ENCODE measurements at places on chromosomes 4 and X.

- no peak for DNase-seq
Observed at GRCh38 chr4:6869944-6870343, 39.7 kb upstream of the TBC1D14 start.

DNA sequence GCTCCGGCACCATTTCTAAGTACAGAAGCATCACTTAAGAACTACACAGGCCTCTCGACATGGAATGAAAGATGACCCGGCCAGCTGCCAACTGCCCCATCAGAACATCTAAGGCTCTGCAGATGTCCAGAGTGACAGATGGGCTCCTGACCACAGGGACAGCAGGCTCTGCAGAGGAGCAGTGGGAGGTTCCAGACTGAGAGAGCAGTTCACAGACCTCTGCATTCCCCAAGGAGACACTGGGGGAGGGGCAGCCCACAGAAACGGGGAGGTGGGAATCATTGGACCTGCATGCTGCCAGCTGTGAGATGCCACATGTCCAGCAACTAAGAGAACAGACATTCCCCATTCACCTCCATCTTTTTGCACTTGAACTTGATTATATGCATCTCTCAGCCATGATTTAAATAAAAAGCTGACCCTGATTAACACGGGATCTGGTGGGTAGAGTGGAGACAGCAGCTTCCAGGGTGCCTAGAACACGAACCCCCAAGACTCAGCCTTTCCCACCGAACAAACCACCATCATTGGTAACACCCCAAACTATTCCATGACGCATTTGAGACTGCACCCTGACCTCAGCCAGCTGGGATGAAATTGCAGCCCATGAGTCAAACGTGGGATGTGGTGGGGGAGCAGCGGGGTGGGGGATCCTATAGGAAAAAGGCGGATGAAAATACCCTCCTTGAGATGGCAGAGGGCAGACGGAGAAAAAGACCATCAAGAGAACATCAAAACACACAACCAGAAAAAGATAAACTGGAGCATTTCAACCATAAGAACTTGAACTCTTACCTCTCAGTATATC lies 47.2 kb downstream of the AFAP1 start:
- no peak for DNase-seq

DNA sequence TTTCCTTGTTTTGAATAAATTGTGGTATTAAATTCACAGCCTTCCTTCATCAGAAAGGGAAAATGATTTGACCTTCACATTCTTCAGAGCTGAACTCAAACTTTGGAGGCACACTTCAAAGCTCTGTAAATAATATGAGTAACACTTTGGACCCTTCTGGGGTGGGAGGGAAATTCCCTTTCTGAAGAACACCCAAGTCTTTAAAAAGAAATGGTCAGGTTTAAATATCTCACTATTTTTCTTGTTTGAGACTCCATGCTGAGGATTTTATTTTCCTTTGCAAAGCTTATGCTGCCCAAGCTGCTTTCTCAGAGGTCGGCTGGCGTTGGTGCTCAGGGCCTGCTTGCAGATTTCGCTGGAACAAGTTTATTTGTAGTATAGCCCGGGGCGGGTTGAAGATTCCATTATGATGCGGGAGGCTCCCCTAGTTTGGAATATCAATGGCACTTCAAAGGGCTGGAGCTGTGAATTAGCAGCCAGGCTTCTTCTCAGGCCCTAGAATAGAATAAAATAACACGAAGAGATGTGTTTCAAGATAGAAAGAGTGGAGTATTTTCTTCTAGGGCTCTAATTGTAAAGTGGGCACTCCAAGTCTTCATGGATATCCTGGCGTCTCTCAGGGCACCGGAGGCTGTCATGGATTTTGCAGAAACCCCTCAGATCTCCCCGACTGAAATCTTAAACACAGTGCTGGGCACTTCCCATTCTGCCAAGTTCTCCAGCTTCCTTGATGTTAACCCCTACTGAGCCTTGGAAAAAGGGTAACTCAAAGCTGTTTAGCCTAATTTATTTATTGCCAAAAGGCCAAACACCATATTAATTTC lies 315.6 kb downstream of the GPAT3 start:
- DNase-seq, result no peak

DNA sequence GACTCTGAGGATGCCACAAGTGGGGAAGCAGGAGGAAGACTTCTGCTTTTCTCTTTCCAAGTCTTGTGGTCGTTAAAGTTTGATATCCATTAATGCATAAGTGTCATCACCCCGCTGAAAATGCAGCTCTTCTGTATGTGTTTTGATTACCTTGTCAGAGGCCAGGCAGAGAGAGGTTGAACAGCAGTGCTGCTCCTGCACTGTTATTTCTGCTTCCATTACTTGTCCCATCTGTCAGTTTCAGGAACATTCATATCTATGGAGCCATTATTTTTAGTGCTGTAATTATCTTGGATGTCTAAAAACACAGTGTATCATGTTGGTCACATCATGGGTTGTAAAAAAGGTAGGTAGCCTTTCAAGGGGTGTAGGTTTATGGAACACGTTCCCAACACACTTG lies 62.0 kb upstream of the ESX1 start:
- no peak for DNase-seq

DNA sequence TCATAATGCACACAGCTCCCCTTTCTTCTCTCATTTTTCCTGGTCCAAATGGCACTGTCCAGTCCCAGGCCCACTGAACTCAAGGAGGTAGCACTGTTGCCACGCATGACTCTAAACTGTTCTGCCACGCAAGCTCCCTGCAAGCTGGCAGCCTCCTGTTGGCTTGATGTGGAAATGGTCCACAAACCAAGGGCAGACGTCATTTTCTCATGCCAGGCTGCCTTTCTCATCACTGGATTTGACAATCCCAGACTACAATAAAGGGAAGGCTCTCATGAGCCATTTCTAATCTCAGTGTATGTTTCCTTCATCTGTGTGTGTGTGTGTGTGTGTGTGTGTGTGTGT lies 22.4 kb downstream of the OTOP1 start:
- no peak for DNase-seq

DNA sequence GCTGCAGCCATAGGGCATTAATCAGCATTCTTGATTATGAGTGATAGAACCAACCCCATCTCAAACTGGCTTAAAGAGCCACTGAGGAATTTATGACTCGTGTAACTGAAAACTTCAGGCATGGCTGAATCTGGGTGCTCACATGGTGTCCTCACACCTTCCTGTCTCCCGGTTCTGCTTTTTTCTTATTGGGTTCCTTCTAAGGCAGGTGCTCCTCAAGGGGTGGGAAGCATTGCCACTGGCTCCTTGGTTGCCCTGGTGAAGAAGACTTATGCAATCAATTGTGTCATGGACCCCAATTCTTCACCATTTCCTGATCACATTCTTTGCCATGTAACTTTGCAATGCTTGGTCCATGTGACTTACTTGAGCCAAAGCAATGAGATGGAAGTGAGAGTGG lies 4.3 kb upstream of the ZCCHC4 start:
- no peak for DNase-seq

DNA sequence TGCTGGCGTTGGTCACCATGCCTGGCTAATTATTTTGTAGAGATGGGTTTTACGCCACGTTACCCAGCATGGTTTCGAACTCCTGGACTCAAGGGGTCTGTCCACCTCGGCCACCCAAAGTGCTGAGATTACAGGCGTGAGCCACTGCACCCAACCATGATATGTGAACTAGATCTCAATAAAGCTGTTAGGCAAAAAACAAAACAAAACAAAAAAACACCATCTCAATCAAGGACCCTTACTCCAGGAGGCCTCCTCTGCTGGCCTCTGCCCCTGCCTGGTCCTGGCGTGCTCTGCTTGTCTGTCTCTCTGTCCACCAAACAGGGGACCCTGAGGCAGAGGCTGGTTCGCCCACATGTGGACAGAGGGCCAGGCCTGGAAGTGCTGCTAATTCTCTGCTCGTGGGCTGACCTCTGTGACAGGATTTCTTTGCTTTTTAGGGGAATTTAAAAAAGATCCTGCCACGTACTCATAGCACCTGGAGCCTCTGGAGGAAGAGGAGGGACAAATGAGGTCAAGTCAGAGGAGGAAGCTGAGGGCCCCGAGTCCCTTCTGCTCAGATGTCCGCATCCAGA lies 32.7 kb upstream of the WFS1 start:
- no peak for DNase-seq

DNA sequence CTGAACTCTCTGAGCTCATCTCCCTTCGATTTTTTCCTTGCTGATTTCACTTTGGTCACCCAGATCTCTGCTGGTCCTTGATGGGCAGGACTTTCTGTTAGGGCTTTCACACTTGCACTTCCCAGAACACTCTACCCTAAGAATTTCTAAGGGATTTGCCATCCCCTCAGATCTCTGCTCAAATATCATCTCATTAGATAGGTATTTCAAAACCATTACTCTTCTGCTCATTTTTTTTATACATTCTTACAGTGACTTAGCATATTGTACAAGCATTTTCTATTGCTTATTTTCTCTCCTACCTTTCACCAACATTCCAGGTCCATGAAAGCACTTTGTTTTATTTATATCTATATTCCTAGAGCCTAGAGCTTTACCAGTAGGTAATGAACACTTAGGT lies 913.3 kb downstream of the PDHA2 start:
- no peak for DNase-seq

- DNase-seq, result no peak
Observed at GRCh38 chr4:5780831-5781480, 70.0 kb downstream of the EVC start.

GRCh38 chr4:58940167-58940566 lies 1830.0 kb upstream of the IGFBP7 start:
- no peak for DNase-seq

GRCh38 chr4:133263104-133263503 lies 114.0 kb downstream of the PCDH10 start:
- no peak for DNase-seq

DNA sequence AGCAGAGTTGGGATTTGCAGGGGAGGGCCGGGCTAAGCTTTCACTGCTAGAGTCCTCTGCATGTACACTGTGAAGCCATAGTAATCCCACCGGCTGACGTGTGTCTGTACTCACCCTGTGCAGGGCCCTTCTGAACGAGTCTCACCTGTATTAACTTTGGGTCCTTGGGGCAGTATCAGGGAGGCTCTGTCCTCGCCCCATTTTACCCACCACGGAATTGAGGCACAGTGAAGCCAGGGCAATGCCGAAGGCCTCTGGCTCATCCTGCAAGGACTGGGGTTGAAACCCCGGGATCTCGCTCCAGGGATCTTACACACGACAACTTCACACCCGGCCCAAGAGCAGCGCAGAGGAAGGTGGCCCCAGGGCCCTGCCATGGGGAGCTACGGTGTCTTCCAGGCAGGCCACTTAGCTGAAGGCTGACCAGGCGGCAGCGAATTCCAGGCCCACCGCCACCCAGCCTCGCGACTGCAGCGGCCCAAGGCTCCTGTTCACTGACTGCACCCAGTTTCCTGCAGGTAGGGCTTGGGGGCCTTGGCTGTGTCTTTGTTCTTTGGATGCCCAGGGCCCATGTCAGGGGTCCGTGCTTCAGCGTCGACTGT lies 75.5 kb upstream of the ADRA2C start:
- DNase-seq, result no peak

GRCh38 chr4:72522440-72522839 lies 46.6 kb downstream of the ADAMTS3 start:
- no peak for DNase-seq

DNA sequence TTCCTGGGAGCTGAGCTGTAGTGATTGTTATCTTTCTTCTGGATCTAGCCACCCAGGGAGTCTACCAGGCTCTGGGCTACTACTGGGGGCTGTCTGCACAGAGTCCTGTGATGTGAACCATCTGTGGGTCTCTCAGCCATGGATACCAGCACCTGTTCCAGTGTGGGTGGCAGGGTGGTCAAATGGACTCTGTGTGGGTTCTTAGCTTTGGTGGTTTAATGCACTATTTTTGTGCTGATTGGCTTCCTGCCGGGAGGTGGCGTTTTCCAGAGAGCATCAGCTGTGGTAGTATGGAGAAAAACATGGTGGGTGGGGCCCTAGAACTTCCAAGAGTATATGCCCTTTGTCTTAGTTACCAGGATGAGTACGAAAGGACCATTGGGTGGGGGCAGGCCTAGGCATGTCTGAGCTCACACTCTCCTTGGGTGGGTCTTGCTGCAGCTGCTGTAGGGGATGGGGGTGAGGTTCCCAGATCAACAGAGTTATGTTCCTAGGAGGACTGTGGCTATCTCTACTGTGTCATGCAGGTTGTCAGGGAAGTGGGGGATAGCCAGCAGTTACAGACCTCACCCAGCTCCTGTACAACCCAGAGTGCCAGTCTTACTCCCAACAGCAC lies 264.8 kb upstream of the LDB2 start:
- no peak for DNase-seq

- no peak for DNase-seq
Observed at GRCh38 chrX:37383313-37383712, 34.1 kb downstream of the PRRG1 start.

DNA sequence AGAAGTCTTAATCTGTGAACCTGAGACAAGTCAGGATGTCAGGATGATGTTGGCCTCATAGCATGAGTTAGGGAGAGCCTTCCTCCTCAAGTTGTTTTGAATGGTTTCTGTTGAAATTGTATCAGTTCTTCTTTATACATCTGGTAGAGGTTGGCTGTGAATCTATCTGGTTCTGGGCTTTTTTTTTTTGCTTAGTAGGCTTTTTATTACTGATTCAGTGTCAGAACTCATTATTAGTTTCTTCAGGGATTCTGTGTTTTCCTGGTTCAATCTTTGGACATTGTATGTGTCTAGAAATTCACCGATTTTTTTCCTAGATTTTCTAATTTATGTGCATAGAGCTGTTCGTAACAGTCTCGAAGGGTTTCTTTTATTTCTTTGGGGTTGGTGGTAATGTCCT lies 14.9 kb downstream of the GLUD2 start:
- DNase-seq, result no peak

GRCh38 chrX:101676571-101676970 lies 16.9 kb upstream of the ARMCX2 start:
- no peak for DNase-seq

DNA sequence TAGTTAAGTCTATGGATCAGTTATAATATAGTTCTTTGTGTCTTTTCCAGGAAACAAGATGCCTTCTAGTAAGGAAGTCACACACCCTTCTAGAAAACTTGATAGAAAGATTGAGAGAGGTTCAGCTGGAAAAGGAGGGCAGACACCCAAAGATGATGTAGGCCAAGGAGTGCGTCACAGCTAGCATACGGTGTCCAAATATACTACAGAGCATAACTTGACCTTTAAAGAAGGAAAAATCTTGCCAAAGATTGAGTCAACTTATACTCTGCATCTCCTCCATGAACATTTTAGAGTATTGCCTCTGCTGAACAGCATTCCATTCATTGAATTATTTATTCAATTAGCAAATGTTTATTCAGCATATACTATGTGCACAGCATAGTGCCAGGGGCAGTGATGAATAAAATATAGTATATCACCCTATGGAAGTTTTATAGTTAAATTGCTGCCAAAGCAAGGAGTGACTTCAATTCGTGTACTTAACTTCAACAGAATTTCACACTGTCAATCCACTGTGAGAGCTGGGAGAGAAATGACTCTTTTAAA lies 51.9 kb upstream of the SLC6A14 start:
- no peak for DNase-seq
